Dermis blood vessel endothelial cell (primary cell): ENCODE measurements at places on chromosomes 4 and X. TPM values are rescaled to one million over a fixed set of nuclear protein-coding genes. Genes with fewer than 3 reads are reported as not detected.

GRCh38 chr4:123343400-123344041 is 53.1 kb upstream of the SPRY1 start:
- DNase-seq: peak; percentile 94

Gene MSX1
- 3.7 and 9.0 TPM in 2 replicates for total RNA-seq

DNA sequence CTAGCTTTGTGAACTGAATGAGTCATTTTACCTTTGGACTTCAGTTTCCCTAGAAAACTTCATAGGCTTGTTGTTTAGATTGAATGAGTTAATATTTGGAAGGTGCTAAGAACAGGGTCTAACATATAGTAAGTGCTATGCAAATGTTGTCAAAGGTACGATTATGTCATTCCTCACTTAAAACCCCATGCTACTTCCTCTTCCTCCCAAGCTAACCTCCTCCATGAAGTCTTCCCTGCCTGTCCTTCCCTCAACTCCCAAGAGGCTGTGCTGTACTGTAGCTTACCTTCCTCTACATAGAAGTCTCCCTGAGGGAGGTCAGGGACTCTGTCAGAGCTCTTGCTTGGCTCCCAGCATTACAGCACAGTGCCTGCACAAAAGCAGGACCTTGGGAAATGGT is 103.4 kb upstream of the PJA1 start:
- no peak for DNase-seq

Gene GAB3
- total RNA-seq: 12.1 and 14.1 TPM in 2 replicates

Gene PLXNB3
- total RNA-seq: 5.1 and 14.1 TPM in 2 replicates

Gene PCDH18
- total RNA-seq: 0.19 and 1.7 TPM in 2 replicates

- DNase-seq: no peak
Observed at GRCh38 chr4:40378619-40379018, 43.5 kb downstream of the CHRNA9 start.

DNA sequence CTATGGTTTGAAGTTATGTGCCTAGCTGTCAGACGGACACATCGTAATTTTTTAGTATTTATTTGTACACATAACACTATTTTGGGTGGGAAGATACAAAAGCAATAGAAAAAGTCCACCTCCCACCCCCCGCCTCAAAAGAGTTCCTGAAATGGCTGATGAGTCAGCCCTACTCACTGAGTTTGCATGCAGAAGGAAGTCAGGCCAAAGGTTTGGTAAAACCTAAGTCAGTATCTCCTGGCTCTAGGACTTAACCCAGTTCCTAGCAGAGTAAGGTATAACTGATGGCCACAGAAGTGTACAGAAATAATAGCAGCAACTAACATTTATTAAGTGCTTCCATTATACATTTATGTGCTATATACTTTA is 2.9 kb upstream of the KLHL2 start:
- DNase-seq: peak; percentile 38
